Neural crest cell (in vitro differentiated cells): ENCODE measurements at places on chromosomes 12 and 14.

DNA sequence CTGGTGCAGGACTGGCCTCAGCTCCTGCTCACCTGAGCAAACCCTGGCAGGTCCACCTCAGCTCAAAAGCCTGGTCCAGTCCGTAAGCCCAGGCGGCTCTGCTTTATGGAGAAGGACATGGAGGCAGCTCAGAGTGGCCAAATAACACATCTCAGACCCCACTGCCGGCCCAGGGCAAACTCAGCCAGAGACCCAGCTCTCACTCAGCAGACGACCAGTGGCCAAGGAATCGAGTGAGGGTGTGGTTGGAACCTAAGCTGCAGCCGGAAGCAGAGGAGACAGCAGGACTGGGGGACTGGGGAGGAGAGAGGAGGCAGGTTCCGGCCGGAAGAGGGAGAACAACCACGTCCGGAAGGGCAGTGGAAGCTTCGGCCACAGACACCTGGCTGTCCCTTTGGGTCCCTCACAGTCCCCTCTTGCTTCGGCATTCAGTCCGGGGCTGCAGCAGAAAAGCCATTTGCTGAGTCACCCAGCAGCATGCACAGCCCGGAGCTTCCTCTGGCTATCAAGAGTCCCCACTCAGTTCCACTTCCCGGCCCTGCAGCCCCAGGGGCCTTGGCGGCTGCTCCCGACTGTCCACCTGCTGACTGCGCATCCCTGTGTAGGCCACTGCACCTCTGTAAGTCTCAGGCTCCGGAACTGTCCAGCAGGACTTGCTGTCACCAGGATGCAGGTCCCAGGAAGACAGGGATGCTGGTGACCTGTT, 104.0 kb downstream of the CALM1 start:
- no peaks in the 10 kb centered on the region for H3K4me1 ChIP-seq
- no peak for DNase-seq
- H3K36me3 ChIP-seq = no peaks in the 10 kb centered on the region
- H3K27ac ChIP-seq = no peak overlapping the region

DNA sequence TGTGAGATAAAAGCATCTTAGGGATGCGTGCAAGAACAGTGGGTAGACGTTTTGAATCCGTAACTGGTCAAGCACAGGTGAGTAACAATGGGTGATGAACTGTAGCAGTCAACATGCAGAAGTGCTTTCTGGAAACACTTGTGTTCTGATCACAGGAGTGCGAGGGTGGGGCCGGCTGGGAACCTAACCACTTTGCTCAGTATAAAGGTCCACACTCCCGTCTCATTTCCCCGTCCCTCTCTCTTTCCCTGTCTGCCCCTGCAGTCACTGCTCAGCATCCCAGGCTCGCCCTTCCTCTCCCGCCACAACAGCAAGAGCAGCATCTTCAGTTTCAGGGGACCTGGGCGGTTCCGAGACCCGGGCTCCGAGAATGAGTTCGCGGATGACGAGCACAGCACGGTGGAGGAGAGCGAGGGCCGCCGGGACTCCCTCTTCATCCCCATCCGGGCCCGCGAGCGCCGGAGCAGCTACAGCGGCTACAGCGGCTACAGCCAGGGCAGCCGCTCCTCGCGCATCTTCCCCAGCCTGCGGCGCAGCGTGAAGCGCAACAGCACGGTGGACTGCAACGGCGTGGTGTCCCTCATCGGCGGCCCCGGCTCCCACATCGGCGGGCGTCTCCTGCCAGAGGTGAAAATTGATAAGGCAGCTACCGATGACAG, 127.1 kb downstream of the FIGNL2 start:
- H3K36me3 ChIP-seq = peaks cover 7% of the 10 kb centered on the region
- no peak for DNase-seq
- H3K27me3 ChIP-seq = no peaks in the 10 kb centered on the region
- no peak overlapping the region for H3K4me3 ChIP-seq

- H3K27me3 ChIP-seq = no peaks in the 10 kb centered on the region
- no peak overlapping the region for H3K27ac ChIP-seq
- no peak overlapping the region for H3K4me3 ChIP-seq
These were observed 15.5 kb upstream of the CCER1 start for GRCh38 chr12:90970471-90970870.

GRCh38 chr14:56959869-56960268, 149.6 kb upstream of the OTX2 start:
- H3K36me3 ChIP-seq = no peaks in the 10 kb centered on the region
- no peak overlapping the region for H3K4me3 ChIP-seq
- no peaks in the 10 kb centered on the region for H3K27me3 ChIP-seq
- DNase-seq = no peak

GRCh38 chr12:5503774-5504173, 71.9 kb downstream of the NTF3 start:
- no peaks in the 10 kb centered on the region for H3K36me3 ChIP-seq
- H3K27me3 ChIP-seq = peaks cover 5% of the 10 kb centered on the region
- H3K4me3 ChIP-seq = no peak overlapping the region
- H3K27ac ChIP-seq = no peak overlapping the region

- no peaks in the 10 kb centered on the region for H3K4me1 ChIP-seq
- H3K4me3 ChIP-seq = no peak overlapping the region
- H3K27ac ChIP-seq = no peak overlapping the region
- no peak for DNase-seq
- no peaks in the 10 kb centered on the region for H3K36me3 ChIP-seq
- no peaks in the 10 kb centered on the region for H3K27me3 ChIP-seq
These were observed 628.7 kb downstream of the RPS29 start for GRCh38 chr14:48957486-48957885.

DNA sequence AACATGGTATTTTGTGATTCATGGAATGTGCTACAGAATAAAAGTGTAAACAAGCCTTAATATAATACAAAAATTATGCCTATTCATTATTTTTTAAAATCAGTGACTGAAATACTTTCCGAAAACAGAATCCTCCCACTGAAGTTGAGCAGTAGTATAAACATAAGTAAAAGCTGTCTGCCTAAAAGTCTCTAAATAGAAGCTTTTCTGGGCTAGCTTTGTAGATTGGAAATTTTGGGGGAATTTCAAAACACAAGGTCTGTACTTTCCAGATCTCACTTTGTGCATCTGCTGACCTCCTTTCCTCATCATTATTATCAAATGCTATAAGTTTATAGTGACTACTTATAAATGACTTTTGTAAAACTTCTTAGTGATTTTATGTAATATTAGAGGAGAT, 80.4 kb upstream of the TRHDE start:
- no peak overlapping the region for H3K27ac ChIP-seq
- no peaks in the 10 kb centered on the region for H3K36me3 ChIP-seq
- H3K4me1 ChIP-seq = no peaks in the 10 kb centered on the region
- no peak for DNase-seq

DNA sequence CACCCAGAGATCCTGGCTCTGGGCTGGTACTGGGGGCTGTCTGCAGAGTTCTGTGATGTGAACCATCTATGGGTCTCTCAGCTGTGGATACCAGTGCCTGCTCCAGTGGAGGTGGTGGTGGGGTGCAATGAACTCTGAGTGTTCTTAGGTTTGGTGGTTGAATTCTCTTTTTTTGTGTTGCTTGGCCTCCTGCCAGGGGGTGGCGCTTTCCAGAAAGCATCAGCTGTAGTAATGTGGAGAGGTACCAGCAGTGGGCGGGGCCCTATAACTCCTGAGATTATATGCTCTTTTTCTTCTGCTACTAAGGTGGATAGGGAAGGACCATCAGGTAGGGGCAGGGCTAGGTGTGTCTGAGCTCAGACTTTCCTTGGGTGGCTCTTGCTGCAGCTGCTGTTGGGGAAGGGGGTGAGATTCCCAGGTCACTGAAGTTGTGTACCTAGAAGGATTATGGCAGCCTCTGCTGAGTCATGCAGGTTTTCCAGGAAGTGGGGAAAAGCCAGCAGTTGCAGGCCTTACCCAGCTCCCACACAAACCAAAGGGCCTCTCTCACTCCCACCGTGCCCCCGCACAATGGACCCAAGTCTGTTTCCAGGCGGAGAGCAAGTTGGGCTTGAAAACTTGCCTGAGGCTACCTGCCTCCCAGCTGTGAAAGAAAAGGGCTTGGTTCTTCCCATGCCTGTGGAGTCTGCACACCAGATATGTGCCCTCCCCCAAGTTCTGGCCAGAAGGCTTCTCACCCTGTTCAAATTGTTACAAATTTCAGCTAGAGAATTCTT, 18.6 kb downstream of the CCER1 start:
- no peaks in the 10 kb centered on the region for H3K4me1 ChIP-seq
- H3K4me3 ChIP-seq = no peak overlapping the region
- H3K27ac ChIP-seq = no peak overlapping the region
- no peak for DNase-seq

GRCh38 chr14:62667421-62667914, 377.8 kb downstream of the KCNH5 start:
- H3K4me3 ChIP-seq = no peak overlapping the region
- H3K27me3 ChIP-seq = peaks cover 3% of the 10 kb centered on the region

DNA sequence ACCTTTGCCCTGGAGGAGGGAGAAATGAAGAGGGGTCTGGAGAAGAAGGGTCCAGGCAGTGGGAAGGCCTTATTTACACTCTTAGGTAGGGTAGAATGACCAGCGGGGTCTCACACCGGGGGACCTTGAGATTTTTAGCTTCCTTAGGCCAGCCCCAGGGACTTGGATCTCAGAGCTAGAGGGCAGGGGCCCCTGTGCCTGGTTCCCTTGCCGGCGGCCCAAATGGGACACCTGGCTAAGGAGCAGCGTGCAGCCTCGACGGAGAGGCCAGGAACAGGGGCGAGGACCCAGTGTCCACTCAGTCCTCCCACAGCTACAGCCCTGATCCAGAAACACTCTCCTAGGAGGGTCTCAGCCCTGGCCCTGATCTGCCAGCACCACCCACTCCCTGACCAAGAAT, 41.8 kb downstream of the DIO3 start:
- DNase-seq = no peak
- no peaks in the 10 kb centered on the region for H3K4me1 ChIP-seq
- H3K27me3 ChIP-seq = peaks cover 19% of the 10 kb centered on the region

- H3K27me3 ChIP-seq = no peaks in the 10 kb centered on the region
- no peaks in the 10 kb centered on the region for H3K36me3 ChIP-seq
- no peak for DNase-seq
- H3K4me3 ChIP-seq = peak overlapping the region; percentile 24
These were observed 3.2 kb downstream of the TMEM19 start for GRCh38 chr12:71688961-71689570.

DNA sequence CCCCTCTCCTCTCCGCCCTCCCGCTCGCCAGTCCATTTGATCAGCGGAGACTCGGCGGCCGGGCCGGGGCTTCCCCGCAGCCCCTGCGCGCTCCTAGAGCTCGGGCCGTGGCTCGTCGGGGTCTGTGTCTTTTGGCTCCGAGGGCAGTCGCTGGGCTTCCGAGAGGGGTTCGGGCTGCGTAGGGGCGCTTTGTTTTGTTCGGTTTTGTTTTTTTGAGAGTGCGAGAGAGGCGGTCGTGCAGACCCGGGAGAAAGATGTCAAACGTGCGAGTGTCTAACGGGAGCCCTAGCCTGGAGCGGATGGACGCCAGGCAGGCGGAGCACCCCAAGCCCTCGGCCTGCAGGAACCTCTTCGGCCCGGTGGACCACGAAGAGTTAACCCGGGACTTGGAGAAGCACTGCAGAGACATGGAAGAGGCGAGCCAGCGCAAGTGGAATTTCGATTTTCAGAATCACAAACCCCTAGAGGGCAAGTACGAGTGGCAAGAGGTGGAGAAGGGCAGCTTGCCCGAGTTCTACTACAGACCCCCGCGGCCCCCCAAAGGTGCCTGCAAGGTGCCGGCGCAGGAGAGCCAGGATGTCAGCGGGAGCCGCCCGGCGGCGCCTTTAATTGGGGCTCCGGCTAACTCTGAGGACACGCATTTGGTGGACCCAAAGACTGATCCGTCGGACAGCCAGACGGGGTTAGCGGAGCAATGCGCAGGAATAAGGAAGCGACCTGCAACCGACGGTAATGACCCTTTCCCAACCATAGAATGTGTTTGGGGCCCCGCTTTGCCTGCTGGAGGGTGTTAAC, 615 bp downstream of the CDKN1B start:
- H3K4me1 ChIP-seq = peaks cover 69% of the 10 kb centered on the region
- DNase-seq = no peak
- H3K36me3 ChIP-seq = peaks cover 18% of the 10 kb centered on the region
- H3K27ac ChIP-seq = peak overlapping the region; percentile 97
- no peaks in the 10 kb centered on the region for H3K27me3 ChIP-seq
